Pericardium fibroblast (primary cell): ENCODE measurements at places on chromosomes 2 and 18. TPM values are rescaled to one million over a fixed set of nuclear protein-coding genes. Genes with fewer than 3 reads are reported as not detected.

Gene FIGN
- 0.09 and 1.3 TPM in 2 replicates for total RNA-seq

Gene FHOD3
- 0.34 and 1.9 TPM in 2 replicates for total RNA-seq

Gene CCDC74B
- total RNA-seq, result 2.0 and 28.4 TPM in 2 replicates

Gene INPP5D
- 0.12 and 0.17 TPM in 2 replicates for total RNA-seq

Gene HNMT
- 17.0 and 39.7 TPM in 2 replicates for total RNA-seq

Gene TMEM200C
- 1.2 TPM in 1 of 2 replicates, not detected in the other for total RNA-seq

Gene ASB18
- total RNA-seq, result not detected in 2 replicates

Gene SPHKAP
- not detected in 2 replicates for total RNA-seq

Gene C2orf66
- total RNA-seq, result not detected in 2 replicates

Gene COL4A4
- 0.43 and 15.9 TPM in 2 replicates for total RNA-seq

Gene SERPINB3
- total RNA-seq, result not detected in 2 replicates

Gene ABCG8
- not detected in 2 replicates for total RNA-seq

Gene RGPD4
- not detected in 2 replicates for total RNA-seq

Gene SMPD4
- 29.9 and 39.4 TPM in 2 replicates for total RNA-seq

Gene TCF4
- 20.7 and 32.9 TPM in 2 replicates for total RNA-seq

Gene SCYGR4
- not detected in 2 replicates for total RNA-seq

Gene PLB1
- 0.23 and 0.34 TPM in 2 replicates for total RNA-seq

Gene LINC00305
- not detected in 2 replicates for total RNA-seq
